ENCODE measurements at places on chromosomes 1 and 21.

DNA sequence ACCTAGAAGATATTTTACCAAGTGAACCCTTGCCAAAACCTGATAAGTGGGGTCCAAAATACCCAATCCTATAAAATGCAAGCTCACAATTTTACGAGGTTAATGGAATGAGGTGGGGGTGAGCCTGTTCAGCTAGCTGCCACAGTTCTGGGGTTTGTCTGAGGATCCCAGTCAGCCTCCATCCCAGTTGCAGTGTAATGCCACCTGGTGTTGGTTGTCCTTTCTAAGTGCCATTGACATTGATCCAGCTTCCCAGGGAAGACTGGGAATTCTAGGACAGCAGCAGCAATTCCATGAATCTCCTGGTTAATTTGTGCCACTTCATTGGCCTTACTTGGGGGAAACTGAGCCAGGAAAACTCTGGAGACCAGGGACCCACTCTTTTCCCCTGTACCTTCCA is 298.3 kb downstream of the RWDD3 start:
- no peak for DNase-seq

GRCh38 chr1:210557426-210558077 is 228.8 kb downstream of the HHAT start:
- DNase-seq, result no peak

DNA sequence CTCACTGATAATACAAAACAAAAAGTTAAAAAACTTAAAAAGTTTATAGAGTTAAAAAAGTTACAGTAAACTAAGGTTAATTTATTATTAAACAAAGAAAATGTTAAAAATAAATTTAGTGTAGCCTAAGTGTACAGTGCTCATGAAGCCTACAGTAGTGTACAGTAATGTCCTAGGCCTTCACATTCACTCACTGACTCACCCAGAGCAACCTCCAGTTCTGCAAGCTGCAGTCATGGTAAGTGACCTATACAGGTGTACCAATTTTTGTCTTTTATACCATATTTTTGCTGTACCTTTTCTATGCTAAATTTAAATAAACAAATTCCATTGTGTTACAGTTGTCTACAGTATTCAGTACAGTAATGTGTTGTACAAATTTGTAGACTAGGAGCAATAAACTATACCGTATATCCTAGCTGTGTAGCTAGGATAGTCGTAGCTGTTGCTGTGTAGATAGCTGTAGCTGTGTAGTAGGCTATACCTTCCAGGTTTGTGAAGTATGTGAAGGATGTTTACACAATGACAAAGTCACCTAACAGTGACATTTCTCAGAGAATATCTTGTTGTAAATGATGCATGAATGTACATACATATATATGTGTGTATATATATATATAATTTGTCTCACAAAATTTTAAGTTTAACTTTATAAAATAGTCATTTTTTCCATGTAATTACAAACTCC is 140.2 kb downstream of the TGFB2 start:
- DNase-seq, result no peak

- DNase-seq, result no peak
Observed at GRCh38 chr1:37922767-37923550, 23.9 kb downstream of the INPP5B start.

DNA sequence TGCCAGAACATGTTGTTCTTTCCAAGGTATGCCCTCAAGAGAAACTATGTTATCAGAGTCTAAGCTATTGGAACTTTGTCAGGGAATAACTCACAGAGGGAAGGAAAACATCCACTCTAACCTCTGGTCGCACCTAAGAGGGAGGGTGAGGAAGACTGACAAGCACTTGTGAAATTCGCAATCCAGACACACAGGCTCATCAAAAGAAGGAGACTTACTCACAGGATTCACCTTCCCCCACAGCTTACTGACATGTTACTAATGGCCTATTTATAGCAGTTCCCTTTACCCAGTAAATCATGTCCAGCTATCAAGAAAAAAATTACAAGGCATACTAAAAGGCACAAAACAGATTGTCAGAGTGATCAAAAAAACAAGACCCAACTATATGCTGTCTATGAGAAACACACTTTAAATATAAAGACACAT is 36.9 kb downstream of the WDR64 start:
- DNase-seq, result no peak

DNA sequence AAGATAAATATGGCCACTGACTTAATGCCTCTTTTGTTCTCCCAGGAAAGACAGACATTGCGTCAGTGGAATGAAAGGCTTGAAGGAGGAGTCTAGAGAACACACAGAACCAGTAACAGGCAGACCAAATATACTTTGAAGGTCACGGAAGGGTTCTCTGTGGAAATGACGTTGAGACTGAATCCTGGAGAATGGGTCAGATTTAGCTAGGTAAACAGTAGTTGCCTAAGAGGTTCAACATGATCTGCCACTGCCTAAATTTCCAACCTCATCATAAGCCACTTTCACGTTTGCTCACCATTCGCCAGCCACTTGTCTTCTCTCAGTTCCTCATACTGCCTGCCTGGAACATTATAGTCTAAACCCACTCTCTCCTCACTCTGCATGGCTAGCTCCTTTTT is 20.5 kb downstream of the PLA2G4A start:
- DNase-seq, result no peak

GRCh38 chr1:211153932-211154331 is 20.0 kb upstream of the KCNH1 start:
- DNase-seq, result no peak

- DNase-seq, result no peak
Observed at GRCh38 chr1:162676087-162676486, 43.8 kb downstream of the DDR2 start.

GRCh38 chr1:232291681-232292080 is 338.3 kb downstream of the SIPA1L2 start:
- DNase-seq, result no peak

DNA sequence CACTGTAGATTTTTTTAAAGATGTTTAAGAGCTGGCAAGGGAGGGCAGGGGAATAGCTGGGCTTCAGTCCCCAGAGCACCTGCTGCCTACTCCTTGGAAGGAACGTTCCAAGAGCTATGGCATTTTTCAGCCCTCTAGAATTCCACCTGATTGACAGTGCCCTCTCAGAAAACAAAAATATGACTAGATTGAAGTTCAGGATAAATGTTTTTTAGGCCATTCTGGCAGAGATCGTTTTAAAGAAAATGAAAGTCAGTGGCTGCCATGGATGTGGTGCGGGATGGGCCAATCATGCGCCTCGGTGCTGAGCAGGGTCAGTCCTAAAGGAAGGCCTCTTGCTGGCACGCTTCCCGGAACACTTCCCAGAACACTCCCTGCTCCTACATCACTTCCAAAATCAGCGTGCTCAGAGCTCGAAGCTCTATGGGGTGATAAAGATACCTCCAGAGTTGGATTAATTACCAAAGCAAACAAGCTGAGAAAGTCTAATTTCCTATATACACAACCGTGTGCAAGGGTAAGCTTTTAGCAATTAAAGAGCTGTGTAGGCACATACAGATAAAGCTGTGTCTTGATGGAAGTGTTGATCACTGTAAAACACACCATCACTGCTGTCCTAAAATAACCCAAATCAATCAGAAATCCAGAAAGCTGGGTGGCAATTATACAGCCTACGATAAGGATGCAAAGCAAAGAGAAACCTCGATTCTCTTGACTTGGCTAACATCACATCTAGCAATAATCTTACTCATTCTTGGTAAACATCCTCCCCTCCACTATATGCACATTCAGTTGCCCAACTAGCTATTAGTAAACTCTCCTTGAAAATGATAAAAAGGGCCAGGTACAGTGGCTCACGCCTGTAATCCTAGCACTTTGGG is 34.6 kb downstream of the TGFBR3 start:
- DNase-seq, result no peak

DNA sequence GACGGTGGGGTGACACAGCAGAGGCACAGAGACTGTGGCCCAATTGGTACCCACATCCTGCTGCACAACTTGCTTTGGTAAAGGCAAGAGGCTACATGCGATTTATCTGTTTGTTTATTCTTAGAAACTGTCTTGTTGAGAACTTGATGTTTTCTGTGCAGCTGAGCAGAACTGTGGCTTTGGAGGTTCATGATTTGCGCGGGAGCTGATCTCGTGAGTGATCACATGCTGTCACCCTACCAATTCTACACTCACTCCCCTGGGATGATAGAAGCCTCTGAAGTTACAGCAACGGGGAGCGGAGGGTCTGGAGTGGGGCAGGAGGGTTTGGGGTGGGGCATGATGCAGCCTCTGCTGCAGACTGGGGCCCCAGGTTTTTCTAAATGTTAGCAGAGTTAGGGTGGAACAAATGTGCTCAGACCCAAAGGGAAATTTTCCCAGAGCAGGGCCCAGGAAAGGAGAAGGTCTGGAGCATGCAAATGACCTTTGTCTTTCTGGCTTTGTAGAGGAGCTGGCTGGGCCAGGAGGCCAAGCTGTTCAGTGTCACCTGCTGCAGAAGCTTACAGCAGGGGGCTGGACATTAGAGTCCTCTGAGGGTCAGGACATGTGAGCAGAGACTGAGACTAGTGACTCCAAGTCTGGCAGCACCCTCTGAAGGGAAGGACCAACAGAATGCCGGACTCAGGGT is 83.6 kb downstream of the GRIK3 start:
- DNase-seq, result no peak

DNA sequence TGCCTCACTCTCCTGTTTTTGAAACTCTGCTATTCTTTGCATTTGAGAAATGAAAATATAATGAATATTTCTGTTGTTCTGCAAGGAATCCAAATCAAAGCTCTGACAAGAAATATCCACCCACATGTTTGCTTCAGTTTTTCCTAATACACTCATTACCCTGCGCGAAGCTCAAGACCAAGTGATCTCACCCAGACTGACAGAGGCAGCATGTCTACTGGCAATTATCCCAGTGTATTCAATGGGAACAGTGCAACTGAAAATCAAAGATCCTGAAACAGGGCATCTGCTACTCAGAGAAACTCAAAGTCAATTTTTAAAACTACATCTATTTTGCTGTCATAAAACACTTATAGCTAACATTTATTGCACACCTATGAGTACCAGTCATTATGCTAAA is 321.0 kb upstream of the LRRC7 start:
- no peak for DNase-seq
